ENCODE measurements at places on chromosomes 11 and 22. TPM values are rescaled to one million over a fixed set of nuclear protein-coding genes. Genes with fewer than 3 reads are reported as not detected.

Gene ADAMTS8
- total RNA-seq, result 2.0 TPM

Gene OR5A2
- not detected for total RNA-seq

Gene TSGA10IP
- total RNA-seq, result not detected

Gene C11orf21
- total RNA-seq, result 0.25 TPM

Gene PRAME
- not detected for total RNA-seq

Gene MRGPRX3
- 0.25 TPM for total RNA-seq

Gene LDLRAD3
- 36.4 TPM for total RNA-seq

Gene SLC1A2
- 192 TPM for total RNA-seq

Gene GRAMD1B
- 41.8 TPM for total RNA-seq

Gene CEP57
- 73.5 TPM for total RNA-seq
